ENCODE measurements at places on chromosomes 11 and 22.

- peak; percentile 88 for DNase-seq
Observed at GRCh38 chr22:21936151-21936775, 16.4 kb downstream of the PPM1F start.

DNA sequence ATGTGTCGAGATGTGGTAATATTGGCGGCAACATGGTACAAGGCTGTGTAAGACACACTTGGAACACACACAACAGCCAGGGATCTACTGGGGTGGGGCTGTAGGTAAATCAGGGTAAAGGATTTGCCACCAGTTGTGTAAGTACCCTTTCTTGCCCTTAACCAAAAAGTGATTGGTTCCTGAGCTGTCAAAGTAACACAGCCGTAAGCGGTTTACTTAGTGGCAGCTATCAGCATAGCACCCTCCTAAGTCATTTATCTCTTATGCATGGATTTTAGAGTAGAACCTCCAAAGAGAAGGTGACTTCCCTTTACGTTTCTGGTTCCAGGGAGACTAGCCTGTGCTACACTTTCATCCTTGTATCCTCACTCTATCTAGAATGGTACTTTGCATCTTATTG, 57.2 kb downstream of the SPECC1L start:
- no peak for DNase-seq

GRCh38 chr22:19044381-19044780, 77.8 kb downstream of the DGCR2 start:
- no peak for DNase-seq

DNA sequence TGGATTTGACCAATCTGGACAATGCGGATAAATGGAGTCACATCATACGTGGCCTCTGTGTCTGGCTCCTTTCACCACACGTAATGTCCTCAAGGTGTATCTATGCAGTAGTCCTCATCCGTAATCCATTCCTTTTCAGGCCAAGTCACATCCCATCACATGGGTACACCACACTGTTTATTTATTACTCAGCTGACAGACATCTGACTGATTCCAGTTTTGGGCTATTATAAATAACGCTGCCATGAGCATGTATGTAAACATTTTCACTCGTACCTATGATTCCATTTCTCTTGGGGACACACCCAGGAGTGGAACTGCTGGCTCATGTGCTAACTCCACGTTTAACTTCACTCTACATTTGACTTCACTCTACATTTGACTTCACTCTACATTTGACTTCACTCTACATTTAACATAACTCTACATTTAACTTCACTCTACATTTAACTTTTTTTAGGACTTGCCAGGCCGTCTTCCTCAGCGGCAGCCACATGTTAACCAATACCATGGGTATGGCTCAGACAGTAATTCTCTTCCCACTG, 52.1 kb downstream of the SHANK2 start:
- DNase-seq: no peak

- DNase-seq: no peak
Observed at GRCh38 chr11:487571-488021, 19.4 kb downstream of the RNH1 start.

DNA sequence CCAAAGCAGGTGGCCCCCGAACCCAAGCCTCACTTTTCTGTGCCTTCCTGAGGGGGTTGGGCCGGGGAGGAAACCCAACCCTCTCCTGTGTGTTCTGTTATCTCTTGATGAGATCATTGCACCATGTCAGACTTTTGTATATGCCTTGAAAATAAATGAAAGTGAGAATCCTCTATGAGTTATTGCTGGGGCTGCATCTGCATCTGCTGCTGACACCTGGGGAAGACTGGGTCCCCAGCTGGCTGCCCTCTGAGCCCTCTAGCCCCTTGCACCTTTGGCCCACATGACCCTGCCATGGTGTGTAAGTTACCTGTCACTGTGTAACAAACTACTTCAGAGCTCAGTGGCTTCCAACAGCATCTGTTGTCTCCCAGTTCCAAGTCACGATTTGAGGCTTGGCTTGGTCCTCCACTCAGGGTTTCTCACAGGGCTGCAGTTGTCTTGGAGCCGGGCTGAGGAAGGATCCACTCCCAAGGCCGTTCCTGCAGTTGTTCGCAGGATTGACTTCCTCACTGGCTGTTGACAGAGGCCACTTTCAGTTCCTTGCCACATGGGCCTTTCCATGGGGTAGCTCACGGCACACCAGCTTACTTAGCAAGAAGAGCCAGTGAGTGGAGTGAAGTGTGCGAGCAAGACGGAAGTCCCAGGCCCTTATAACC, 13.5 kb upstream of the UVRAG start:
- no peak for DNase-seq

- DNase-seq: no peak
Observed at GRCh38 chr11:65919573-65920371, 546 bp downstream of the DRAP1 start.

DNA sequence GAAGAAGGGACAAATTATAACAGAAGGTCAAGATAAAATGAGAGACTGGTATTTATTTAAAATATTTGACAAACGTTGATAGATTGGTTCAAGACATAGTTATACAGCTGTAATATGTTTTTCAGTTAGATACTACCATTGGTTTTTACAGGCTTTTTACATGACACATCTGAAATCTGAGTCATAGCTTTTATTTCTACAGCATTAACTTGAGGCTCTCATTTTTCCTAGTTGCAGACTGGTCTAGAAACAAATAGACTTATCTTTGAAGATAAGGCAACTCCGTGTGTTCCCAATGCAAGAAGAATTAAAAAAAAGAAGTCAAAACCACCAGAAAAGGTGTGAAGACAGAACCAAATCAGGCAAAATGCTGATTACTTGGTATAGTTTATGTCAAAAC, 31.3 kb downstream of the CEP57 start:
- DNase-seq: no peak

- no peak for DNase-seq
Observed at GRCh38 chr22:34045311-34045710, 125.0 kb upstream of the LARGE1 start.

- no peak for DNase-seq
Observed at GRCh38 chr11:86442420-86442819, 67.7 kb downstream of the CCDC81 start.

GRCh38 chr11:118530683-118531596, at the start of gene TMEM25:
TSS of gene TMEM25 (plus strand) at chr11:118531192. CDS start at chr11:118531802, 610 bp downstream.
- DNase-seq: peak; percentile 23

- DNase-seq: no peak
Observed at GRCh38 chr11:70026012-70026411, 52.1 kb upstream of the ANO1 start.

DNA sequence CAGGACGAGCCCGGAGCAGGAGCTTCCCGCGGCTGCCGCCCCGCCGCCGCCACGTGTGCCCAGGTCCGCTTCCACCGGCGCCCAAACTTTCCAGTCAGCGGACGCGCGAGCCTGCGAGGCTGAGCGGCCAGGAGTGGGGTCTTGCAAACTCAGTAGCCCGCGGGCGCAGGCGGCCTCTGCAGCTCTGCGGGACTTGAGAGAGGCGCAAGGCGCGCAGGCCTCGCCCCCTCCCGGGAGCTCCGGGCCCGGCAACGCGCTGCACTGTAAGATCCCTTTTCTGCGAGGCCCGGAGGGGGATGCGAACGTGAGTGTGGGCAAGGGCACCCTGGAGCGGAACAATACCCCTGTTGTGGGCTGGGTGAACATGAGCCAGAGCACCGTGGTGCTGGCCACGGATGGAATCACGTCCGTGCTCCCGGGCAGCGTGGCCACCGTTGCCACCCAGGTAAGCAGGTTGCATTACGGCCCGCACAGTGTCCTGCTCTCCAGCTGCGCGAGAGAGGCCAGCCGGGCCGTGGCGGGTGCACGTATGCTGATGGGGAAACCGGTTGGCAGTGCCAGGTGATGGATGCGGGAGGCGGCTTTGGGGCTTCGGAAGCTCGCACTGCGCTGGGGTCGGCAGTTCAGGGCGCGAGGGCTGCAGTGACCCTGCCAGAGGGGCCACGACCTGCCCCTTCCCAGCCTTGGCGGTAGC, 2.0 kb downstream of the SLC6A5 start:
- DNase-seq: no peak

GRCh38 chr22:24392218-24392931, 35.0 kb upstream of the ADORA2A start:
- no peak for DNase-seq

DNA sequence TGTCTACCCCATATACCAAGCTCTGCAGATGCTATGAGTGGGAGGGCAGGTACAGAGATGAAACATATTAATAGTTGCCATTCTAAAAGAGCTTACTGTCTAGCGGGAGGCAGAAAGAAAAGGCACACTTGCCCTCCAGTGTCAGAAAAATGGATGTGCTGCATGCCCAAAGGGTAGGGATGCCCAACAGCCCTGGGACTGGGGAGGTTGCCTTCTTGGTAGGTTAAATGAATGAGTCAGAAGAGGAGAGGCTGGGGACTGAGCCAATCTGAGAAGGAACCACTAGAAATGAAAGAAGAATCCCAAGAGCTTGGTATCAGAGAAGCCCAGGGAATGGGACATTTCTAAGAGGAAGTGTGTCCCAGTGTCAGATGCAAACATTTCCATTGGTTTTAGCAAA, 1.2 kb downstream of the BIRC3 start:
- DNase-seq: no peak

DNA sequence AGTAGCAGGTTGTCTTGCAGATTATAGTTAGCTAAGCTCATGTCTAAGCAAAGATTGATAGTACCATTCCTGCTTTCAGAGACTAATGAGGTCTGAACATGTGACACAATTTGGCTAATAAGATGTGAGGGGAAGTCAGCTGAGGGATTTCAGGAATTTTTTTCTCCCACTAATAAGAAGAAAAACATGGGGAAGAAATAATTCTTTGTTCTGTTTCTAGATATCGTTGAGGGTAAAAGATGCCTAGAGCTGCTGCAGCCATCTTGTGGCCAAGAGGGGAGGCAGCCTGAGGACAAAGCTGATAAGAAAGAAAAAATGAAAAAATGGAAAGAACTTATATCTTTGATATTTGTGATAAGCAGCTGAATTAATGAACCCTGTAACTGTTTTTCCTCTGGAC, 1334.4 kb downstream of the LRRC4C start:
- peak; percentile 3 for DNase-seq

Data from AML-193 (cell line).